ENCODE measurements at places on chromosomes 3 and 15.

GRCh38 chr3:24437326-24437725 lies 57.3 kb downstream of the THRB start:
- DNase-seq = no peak

GRCh38 chr15:60390871-60391501 lies 6.8 kb downstream of the ANXA2 start:
- no peak for DNase-seq

- DNase-seq = no peak
Observed at GRCh38 chr3:182905623-182906022, 74.7 kb downstream of the DCUN1D1 start.

DNA sequence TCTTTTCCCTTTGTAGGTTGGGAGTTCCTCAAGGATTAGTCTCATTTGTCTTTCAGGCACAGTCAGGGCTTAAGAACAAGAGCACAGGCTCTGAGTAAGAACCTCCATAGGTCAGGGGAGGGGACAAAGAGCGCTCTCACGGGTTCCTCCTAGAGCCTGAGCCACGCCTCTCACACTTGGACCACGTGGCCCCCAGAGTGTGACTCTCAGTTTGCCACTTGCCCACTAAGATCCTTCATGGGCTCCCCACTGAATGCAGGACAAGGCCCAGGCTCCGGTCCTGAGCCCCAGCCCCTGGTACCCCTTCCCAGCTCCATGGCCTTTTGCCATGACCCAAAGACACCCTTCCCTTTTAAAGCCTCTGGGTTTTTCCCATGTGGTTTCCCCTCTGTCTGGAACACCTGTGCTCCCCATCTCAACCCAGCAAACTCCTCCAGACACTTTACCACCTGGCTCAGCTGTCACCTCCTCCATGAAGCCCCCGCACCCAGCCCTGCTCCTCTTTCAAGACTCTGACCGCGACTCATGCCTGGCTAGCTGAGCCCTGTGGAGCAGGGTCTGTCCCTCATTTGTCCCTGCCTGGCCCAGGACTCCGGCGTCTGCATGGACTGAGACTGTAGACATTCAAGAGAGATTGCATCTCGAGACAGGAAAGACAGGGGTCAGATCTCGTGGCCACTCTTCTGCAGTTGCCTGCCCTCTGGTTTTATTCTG lies 32.7 kb downstream of the IQSEC1 start:
- DNase-seq = peak; percentile 92

GRCh38 chr3:106428565-106428994 lies 559.8 kb upstream of the CBLB start:
- DNase-seq = no peak

- DNase-seq = no peak
Observed at GRCh38 chr3:57500506-57500905, 43.6 kb downstream of the DNAH12 start.

- DNase-seq = no peak
Observed at GRCh38 chr3:183218826-183219225, 34.2 kb upstream of the B3GNT5 start.

DNA sequence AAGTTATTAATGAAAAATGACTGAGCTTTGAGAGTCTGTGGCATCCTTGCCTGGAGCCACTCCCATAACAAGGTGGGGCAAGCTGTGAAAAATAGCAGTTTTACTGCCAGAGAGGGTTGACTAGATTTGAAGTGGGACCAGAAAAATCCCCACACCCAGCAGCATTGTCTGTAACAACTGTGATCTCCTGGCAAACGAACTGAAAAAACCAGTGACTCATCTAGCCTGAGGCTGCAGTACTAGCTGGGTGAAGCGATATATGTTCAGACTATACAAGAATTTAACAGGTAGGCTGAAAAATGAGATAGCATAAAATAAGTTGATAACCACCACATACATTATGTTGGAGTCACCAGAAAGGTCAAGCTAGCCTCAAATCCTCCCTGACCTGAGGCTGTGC lies 64.0 kb downstream of the DPH6 start:
- DNase-seq = no peak

GRCh38 chr15:46278486-46279090 lies 643.8 kb downstream of the SQOR start:
- no peak for DNase-seq

- DNase-seq = no peak
Observed at GRCh38 chr3:177760803-177761202, 563.5 kb upstream of the TBL1XR1 start.

Measured in GM13977 (cell line).